ENCODE measurements at places on chromosomes 12 and 14.

DNA sequence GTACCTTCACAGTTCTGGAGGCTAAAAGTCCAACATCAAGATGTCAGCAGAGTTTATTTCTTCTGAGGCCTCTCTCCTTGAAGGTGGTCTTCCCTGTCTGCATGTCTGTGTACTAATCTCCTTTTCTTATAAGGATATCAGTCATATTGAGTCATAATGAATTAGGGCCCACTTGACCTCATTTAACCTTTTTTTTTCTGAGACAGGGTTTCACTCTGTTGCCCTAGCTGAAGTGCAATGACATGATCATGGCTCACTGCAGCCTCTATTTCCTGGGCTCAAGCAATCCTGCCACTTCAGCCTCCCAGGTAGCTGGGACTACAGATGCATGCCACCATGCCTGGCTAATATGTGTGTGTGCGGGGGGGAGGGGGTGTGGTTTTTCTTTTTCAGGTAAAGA is 41.7 kb downstream of the PPM1H start:
- DNase-seq = no peak

DNA sequence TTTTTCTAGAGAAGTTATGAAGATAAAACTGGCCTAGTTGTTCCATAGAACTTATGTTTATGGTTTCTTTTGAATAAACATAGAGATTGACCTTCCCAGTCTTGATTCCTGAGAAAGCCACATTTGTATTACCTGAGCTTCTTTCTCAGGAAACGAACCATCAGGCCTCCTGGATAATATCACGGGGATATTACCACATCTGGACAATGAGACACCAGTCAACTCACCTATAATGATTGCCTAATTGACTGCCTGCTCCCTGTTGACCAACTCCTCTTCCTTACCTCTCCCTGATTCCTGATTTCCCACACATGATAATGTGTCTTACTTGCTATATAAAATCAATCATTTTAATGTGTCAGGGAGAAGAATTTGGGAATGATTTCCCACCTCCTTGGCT is 822.7 kb downstream of the LRFN5 start:
- DNase-seq = no peak

DNA sequence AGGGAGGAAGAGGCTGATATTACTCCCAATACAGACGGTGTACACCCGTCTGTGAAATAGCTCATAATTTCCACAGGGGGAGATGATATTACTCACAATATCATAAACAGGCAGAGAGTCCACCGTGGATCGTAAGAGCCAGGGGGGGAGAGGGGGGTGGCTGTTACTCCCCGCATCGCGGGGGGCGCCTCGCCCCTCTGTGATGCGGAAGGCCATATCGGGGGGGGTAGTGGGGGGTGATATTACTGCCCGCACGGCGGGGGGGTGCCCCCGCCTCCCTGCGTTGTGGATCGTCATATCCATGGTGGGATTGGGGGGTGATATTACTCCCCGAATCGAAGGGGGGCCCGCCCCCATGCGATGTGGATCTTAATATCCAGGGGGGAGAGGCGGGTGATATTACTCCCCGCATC is 91.9 kb downstream of the FRMD6 start:
- no peak for DNase-seq

GRCh38 chr12:132604151-132604618 is 6.2 kb downstream of the LRCOL1 start:
- peak; percentile 64 for DNase-seq

- no peak for DNase-seq
Measured at GRCh38 chr14:93984987-93985410, 8.6 kb upstream of the ASB2 start.

DNA sequence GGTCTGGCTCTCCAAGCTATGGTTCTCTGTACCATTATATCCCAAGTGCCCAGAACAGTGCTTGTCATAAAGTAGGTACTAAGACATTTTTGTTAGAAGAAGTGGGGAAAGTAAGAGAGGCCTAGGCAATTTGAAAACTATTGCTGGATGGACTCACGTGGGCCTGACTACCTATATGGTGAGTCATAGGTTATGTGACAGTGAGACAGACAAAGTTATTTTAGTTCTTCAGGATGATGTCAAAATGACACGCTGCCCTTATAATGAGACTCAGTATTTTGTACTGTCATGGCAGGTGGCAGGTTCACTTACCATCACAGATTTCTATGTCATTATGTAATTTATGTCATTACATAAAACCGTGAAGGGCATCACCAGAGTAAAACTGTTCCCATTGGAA is 53.1 kb downstream of the PARP11 start:
- DNase-seq = no peak

DNA sequence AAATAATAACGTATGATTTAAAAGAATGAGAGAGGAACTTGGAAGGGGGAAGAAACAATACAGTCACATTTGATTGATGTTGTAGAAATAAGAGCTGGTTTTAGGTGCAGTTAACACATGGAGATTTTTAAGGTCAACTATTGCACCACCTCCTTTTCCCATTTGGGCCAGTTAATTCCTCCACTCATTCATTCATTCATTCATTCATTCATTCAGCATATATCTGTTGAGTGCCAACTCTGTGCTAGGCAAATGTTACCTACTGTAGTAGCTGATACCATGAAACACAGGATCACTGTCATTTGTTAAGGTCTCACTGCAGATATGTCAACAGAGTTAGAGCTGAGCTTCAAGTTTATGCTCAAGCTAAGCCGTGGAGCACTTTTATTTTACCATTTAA is 115.7 kb upstream of the ARID2 start:
- DNase-seq = no peak

DNA sequence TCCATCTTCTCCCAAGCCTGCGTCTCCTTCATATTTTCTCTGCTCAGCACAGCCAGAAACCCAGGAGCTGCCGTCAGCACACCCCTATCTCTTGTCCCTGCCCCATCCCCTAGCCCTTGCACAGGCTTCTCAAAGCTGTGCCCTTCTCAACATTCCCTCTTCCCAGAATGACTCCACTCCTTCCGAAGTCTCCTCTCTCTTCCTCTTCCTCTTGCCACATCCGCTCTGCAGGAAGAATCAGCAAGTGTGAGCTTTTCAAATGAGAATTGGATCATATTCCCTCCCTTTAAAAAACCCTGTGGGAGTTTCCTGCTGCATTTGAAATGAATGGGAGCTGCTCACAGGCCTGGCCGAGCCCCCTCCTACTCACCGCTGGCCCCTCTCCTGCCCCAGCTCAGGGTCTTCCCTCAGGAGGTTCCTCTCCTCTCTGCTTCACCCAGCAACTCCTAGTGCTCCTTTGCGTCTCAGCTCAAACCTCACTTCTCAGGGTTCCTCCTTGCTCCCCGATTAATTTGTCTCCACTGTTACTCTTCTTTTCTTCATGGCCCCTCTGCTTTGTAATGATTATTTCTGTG is 528.5 kb upstream of the CCDC196 start:
- no peak for DNase-seq

DNA sequence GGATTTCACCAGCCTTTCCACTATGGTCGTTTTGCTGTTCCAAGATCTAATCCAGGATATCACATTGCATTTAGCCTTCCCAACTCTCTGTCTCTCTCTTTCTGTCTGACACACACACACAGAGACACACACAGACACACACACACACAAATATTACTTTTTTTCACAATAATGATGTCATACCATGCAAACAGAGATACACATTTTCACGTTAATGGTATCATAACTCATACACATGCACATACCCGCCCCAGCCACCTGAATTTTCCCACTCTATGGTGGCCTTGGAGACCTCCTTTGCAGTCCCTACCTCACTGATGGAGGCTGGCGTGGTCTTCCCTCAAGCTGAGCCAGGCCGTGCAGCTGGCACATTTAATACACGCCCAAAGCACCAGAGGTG is 7.2 kb upstream of the MYL2 start:
- DNase-seq = no peak

- no peak for DNase-seq
Measured at GRCh38 chr14:31229638-31230572, 22.3 kb upstream of the HECTD1 start.

DNA sequence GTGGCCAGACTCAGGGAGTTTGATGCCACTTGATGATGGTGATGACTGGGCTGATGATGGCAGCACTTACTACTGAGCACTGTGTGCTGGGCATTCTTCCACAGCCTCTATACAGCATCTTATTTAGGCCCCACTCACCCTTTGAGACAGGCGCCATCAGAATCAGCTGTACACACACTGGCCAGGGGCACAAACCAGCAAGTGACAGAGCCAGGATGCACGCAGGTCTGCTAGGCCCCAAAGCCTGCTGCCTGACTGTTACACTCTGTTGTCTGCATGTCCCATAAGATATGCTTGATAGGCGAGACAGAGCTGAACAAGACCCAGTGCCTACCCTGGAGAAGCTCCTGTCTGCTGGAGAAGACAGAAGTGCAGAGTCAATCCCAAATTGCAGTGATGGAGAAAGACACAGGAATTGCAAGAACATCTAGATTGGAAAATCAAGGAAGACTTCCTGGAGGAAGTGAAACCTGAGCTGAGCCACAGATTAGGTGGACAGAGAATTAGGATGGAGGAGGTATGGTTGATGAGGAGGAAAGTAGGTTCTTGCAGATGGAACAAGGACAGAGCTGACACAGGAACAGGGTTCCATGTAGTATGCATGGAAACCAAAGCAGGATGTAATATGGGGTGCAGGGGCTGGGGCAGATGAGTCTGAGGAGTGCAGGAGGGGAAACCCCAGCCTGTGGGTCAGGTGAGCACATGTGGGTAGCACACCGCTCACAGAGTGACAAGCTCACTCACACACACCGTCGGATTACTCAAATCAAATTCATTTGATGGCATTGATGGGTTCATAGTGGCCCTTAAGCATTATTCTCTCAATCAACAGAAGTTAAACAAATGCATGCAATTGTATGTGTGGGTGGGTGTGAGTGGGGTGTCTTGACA is 117.3 kb downstream of the BEGAIN start:
- no peak for DNase-seq

- DNase-seq = no peak
Measured at GRCh38 chr12:116043659-116044535, 233.6 kb downstream of the MED13L start.

GRCh38 chr12:27332714-27333402 is at the start of gene BMAL2:
TSS of gene BMAL2 (plus strand) at chr12:27332836. CDS start at chr12:27333073, 237 bp downstream.
- DNase-seq = peak; percentile 96

DNA sequence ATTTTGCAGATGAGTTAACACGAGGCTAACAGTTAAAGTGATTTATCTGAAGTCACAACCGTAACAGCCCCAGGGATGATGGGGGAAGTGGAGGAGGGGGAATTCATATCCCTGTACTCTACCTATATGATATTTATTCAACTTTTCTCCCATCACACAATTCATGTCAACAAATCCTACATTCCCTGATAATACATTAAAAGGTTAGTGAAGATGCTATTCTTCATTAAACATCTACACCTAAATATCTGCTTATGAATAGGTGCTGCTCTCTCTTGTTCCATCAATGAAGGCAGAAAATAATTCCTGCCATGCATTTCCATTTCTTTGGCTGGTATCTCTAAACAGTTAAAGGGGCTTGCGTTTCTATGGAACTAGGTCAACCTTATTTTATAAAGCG is 6.8 kb downstream of the YBX3 start:
- DNase-seq = no peak
